ENCODE measurements at places on chromosomes 3 and 15. TPM values are rescaled to one million over a fixed set of nuclear protein-coding genes. Genes with fewer than 3 reads are reported as not detected.

DNA sequence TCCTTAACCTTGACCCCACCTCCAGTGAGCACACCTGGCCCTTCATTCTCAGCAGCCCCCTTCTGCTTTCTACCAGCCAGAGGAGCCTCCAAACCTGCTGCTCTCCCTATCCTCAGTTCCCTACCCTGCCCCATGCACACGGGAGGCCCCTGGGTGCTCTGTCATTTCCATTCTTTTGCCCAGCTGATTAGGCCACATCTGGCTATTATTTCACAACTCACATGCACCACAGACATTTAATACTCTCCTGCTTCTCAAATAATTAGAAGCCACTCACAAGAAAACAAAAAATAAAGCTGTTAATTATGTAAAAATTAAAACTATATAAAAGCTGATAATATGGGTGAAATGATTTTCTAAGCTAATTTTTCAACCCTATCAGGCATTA lies 50.7 kb downstream of the MYLK start:
- no peak overlapping the region for H3K4me3 ChIP-seq
- no peak for DNase-seq
- H3K36me3 ChIP-seq, result no peaks in the 10 kb centered on the region
- no peaks in the 10 kb centered on the region for H3K27me3 ChIP-seq
- H3K27ac ChIP-seq, result no peak overlapping the region

ATP8B4 gene
- 6.4 TPM for total RNA-seq

- DNase-seq, result no peak
- H3K36me3 ChIP-seq, result no peaks in the 10 kb centered on the region
- H3K27me3 ChIP-seq, result no peaks in the 10 kb centered on the region
- no peak overlapping the region for H3K4me3 ChIP-seq
- H3K27ac ChIP-seq, result no peak overlapping the region
Measured at GRCh38 chr15:43218908-43219706, 1.7 kb downstream of the EPB42 start.

- H3K36me3 ChIP-seq, result no peaks in the 10 kb centered on the region
- H3K27me3 ChIP-seq, result no peaks in the 10 kb centered on the region
- DNase-seq, result no peak
- no peaks in the 10 kb centered on the region for H3K4me1 ChIP-seq
- H3K27ac ChIP-seq, result no peak overlapping the region
Measured at GRCh38 chr3:126102011-126102410, 18.1 kb upstream of the SLC41A3 start.

GRAMD2A gene
- total RNA-seq, result 2.0 TPM

- no peak overlapping the region for H3K27ac ChIP-seq
- no peaks in the 10 kb centered on the region for H3K4me1 ChIP-seq
- no peaks in the 10 kb centered on the region for H3K27me3 ChIP-seq
- H3K4me3 ChIP-seq, result no peak overlapping the region
- H3K36me3 ChIP-seq, result no peaks in the 10 kb centered on the region
Measured at GRCh38 chr3:171383206-171384018, 76.8 kb downstream of the TNIK start.

GRCh38 chr15:31440754-31441311 lies 114.2 kb downstream of the KLF13 start:
- peak overlapping the region; percentile 40 for H3K4me3 ChIP-seq
- H3K27ac ChIP-seq, result no peak overlapping the region
- H3K27me3 ChIP-seq, result no peaks in the 10 kb centered on the region
- peak; percentile 21 for DNase-seq
- H3K4me1 ChIP-seq, result peaks cover 2% of the 10 kb centered on the region

GRCh38 chr3:115381931-115382330 lies 234.8 kb upstream of the ZBTB20 start:
- H3K27ac ChIP-seq, result no peak overlapping the region
- H3K4me3 ChIP-seq, result no peak overlapping the region
- H3K36me3 ChIP-seq, result no peaks in the 10 kb centered on the region
- H3K27me3 ChIP-seq, result no peaks in the 10 kb centered on the region
- DNase-seq, result no peak
- H3K4me1 ChIP-seq, result peaks cover 2% of the 10 kb centered on the region

DNA sequence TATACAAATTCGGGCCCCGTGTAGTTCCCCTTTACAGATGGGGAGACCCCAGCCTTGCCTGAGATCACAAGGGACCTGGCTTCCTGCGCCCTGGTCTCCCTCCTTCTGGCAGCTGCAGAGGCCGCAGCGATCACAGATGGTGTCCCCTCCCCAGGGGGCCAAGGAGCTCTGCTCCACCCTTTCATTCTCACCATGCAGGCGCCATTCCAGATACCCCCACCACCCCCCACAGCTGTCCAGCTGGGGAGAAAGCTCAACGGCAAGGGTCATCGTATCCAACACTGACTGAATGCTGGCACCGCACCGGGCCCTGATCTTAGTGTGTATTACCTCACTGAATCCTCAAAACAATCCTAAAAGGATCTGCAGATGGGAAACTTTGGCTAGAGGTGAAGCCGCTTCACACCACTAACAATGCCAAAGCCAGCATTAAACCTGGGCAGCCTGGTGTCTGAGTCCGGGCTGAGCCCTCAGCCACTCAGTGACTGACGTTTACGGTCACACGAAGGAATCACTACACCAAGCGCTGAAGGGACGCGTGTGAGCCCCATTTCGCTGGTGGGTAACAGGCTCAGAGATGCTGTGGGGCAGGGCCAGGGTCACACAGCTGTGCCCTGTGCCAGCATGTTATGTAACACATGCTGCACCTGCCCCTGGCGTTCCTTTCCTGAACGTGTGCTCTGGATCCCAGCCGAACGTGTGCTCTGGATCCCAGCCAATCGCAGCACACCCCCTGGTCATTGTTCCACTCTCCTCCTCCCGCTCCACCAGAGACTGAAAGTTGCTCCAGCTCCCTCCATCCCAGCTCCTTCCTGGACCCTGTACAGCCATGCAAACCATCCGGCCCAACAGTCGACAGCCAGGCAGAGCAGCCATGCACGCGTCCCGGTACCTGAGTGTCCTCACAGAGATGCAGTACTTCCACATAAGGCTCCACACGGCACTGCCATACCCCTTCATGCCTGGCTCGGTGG lies 51.8 kb downstream of the IQSEC1 start:
- peaks cover 19% of the 10 kb centered on the region for H3K4me1 ChIP-seq
- no peak for DNase-seq
- no peak overlapping the region for H3K27ac ChIP-seq
- H3K36me3 ChIP-seq, result no peaks in the 10 kb centered on the region
- no peaks in the 10 kb centered on the region for H3K27me3 ChIP-seq
- H3K4me3 ChIP-seq, result no peak overlapping the region

GRCh38 chr3:175411946-175412345 lies 552.8 kb downstream of the NAALADL2 start:
- H3K27ac ChIP-seq, result no peak overlapping the region
- no peaks in the 10 kb centered on the region for H3K4me1 ChIP-seq
- no peaks in the 10 kb centered on the region for H3K36me3 ChIP-seq
- DNase-seq, result no peak
- no peaks in the 10 kb centered on the region for H3K27me3 ChIP-seq

DNA sequence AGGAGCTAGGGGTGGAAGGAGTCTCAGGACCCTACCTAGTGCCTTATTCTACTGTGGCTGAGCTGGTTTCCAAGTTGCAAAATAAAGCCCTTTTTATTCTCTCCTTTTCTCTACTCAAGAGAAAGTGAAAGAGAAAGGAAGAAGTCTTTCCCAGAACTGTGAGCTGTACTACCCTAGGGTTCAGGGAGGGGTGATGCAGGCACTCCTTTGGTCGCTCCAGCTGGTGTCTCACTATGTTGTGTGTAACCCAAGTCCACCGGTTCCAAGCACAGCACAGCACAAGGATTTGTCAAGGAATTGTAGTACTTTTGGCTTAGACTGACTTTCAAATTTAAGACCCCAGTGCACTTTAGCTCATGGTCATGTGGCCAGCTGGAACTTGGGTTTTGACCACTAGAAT lies 1721.7 kb downstream of the OTOL1 start:
- no peak for DNase-seq
- H3K4me1 ChIP-seq, result no peaks in the 10 kb centered on the region
- no peaks in the 10 kb centered on the region for H3K27me3 ChIP-seq

- H3K27ac ChIP-seq, result no peak overlapping the region
- DNase-seq, result no peak
- H3K36me3 ChIP-seq, result no peaks in the 10 kb centered on the region
- no peaks in the 10 kb centered on the region for H3K27me3 ChIP-seq
Measured at GRCh38 chr15:52566889-52567288, 1.9 kb downstream of the ARPP19 start.

Measured in ovary (tissue), 10 donors.